NCI-H1930 (cell line): ENCODE measurements at places on chromosomes 3 and 15.

GRCh38 chr15:100777821-100778220 is 101.8 kb upstream of the ALDH1A3 start:
- DNase-seq = no peak

GRCh38 chr3:194308601-194309449 is 42.3 kb downstream of the CPN2 start:
- DNase-seq = no peak

- DNase-seq = no peak
Observed at GRCh38 chr3:88057630-88058305, 1.0 kb downstream of the CGGBP1 start.

- peak; percentile 76 for DNase-seq
Observed at GRCh38 chr3:117997201-117998049, 1037.2 kb downstream of the IGSF11 start.

DNA sequence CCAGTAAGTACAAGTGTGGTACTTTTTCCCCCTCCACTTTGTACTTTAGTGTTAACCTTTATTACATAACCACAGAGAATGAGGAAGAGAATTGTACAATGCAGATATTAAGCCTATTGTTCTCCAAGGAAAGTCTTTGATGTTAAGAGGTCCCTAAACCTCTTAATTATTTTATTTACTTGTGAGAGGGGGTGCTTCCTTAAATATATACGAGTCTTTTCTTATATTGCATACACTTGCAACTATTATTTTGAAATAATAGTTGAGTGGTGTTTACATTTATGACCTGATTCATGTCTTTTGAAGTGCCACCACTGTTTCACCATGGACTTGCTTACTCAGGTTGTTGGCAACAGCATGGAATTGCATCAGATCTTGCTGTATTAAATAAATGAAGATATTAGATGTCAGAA is 10.1 kb downstream of the USP3 start:
- DNase-seq = no peak

DNA sequence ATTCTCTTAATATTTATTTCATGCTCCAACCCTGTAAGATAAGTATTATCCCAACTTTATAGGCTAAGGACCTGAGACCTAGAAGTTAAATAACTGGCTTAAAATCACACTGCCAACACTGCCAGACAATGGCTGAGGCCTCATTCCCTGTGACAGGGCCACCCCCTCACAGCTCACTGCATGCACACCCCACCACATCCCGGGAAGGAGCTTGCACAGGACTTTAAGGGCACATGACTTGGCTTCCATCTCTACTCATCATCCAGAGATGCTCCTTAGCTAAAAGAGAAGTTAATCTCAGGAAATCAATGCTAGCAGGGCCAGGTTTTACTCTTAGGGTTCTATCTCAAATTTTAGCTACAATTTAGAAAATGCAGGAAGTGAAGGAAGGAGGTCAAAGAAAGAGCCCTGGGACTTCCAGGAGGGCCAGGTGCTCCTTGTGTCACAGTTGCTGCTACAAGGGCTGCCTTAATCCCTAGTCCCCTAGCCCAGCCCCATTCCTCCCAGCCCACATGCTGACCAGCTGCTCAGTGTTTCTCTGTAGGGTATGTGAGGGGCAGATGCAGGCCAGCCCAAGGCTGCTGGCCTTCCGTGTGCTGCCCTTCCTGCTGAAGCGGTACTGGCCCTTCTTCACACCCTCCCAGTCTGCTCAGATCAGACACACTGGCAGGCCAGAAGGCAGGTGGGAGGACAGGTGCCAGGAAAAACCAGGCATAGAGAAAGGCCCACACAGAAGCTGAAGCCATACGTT is 53.5 kb downstream of the WWTR1 start:
- DNase-seq = no peak

DNA sequence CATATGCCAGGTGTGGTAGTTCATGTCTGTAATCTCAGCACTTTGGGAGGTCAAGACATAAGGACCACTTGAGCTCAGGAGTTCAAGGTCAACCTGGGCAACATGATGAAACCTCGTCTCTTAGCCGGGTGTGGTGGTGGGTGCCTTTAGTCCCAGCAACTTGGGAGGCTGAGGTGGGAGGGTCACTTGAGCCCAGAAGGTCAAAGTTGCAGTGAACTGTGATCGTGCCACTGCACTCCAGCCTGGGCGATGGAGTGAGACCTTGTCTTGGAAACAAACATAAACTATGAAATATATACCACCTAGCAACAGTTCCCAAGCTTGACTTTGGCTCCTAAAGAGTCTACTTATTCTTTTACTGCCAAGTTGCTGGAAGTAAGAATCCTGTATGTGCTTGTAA is 30.9 kb downstream of the UBE3A start:
- no peak for DNase-seq

GRCh38 chr3:191237047-191237882 is 38.2 kb downstream of the OSTN start:
- no peak for DNase-seq

- DNase-seq = no peak
Observed at GRCh38 chr3:112446343-112446742, 52.9 kb downstream of the BTLA start.

DNA sequence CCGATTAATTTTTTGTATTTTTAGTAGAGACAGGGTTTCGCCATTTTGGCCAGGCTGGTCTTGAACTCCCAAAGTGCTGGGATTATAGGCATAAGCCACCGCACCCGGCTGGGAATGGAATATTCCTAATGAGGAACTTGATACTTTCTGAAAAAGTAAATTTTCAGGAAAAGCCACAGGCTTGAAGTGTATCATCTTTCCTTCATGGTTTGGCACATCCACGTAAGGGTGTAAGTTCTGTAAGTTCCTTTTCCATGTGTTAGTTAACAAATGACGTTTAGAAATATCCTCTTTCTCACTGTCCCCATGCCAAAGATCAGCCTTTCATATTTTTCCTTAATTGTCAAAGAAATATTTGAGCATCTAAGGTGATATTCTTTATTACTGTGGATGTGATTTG is 24.9 kb downstream of the TMEM45A start:
- DNase-seq = no peak

- no peak for DNase-seq
Observed at GRCh38 chr3:58884453-58884852, 165.4 kb downstream of the CFAP20DC start.

DNA sequence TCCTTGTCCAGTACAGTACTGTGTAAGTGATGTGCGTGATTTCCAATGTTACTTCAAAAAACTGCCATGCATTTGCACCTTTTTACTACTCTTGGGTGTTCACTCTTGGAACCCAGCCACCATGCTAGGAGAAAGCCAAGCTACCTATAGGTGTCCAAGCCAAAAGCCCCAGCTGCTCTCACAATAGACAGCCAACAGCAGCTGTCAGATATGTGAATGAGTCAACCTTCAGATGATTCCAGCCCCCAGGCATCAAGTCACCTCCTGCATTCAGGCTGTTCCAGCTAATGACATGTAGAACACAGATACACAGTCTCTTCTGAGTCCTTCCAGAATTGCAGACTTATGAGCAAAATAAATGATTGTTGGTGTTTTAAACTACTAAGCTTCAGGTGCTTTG is 417.7 kb upstream of the TGFBR2 start:
- DNase-seq = no peak

DNA sequence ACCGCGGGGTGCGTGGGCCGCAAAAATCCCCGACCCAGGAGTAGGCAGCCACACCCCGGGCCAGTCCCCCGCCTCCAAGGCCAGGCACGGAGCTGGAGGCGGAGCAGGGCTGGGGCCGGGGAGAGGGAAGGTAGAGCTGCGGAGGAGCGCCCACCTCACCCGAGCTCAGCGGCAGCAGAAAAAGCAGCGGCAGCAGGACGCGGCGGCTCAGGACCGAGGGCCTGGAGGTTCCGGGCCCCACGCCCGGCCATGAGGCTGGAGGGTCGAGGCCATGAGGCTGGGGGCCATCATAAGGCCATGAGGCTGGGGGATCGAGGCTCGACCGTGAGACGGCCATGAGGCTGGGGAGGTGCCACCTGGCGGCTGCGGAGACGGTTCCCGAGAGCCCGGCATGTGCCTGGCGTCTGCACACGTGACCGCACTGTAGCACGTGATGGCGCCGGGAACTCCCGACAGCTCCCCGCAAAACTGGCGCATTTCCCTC is 32.9 kb upstream of the PRSS50 start:
- no peak for DNase-seq

- DNase-seq = no peak
Observed at GRCh38 chr3:23431764-23432163, 228.6 kb downstream of the UBE2E2 start.
